GM06990 (cell line): ENCODE measurements at places on chromosomes 1 and 21.
A peak's percentile ranks its signal among the peaks of the same experiment; 100 is the strongest.

- DNase-seq = no peak
Measured at GRCh38 chr1:212021563-212021962, 13.8 kb downstream of the INTS7 start.

- DNase-seq = no peak
Measured at GRCh38 chr1:218664385-218665170, 319.4 kb downstream of the TGFB2 start.

- no peak for DNase-seq
Measured at GRCh38 chr21:39022466-39022862, 160.8 kb downstream of the PSMG1 start.

DNA sequence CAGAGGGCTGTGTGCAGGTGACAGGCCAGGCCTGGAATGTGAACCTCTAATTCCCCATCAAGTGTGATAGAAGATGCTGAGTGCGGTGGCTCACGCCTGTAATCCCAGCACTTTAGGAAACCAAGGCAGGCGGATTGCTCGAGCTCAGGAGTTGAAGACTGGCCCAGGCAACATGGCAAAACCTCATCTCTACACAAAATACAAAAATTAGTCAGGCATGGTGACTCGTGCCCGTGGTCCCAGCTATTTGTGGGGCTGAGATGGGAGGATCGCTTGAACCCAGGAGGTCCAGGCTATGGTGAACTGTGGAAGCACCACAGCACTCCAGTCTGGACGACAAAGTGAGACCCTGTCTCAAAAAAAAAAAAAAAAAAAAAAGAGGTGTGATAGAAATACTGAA, 40.1 kb upstream of the PUM1 start:
- no peak for DNase-seq

- DNase-seq = no peak
Measured at GRCh38 chr1:80534606-80535360, 1266.0 kb upstream of the ADGRL2 start.

DNA sequence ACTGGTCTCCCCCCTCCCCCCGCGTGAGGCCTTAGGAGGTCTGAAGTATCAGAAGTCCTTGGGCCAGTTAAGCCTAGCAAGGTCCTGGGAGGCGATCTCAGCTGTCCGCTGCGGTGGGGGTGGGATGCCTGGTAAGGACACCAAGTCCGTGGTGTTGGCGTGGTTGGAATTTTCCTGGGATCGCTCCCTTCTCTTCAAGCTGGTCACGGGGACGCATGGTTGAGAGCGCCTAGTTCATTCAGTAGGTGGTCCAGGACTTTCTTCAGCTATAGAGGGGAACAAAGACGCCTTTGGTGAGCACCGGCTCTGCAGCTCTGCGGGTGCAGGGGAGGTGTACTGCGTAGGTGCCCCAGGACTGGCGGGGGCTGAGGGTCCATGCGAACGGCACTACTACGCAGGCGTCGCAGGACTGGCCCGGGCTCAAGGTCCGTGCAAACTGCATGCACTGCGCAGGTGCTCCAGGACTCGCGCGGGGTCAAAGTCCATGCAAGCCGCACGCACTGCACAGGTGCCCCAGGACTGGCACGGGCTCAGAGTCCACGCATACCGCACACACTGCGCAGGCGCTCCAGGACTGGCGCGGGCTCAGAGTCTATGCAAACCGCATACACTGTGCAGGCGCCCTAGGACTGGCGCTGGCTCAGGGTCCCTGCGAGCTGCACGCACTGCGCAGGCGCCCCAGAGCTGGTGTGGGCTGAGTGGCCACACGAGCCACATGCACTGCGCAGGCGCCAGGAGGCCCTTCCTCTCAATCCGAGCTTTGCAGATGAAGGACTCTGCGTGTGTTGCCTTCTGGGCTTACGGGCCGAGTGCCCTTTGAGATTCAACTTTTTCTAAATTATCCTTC, 36.6 kb upstream of the HMGN1 start:
- peak; percentile 18 for DNase-seq

GRCh38 chr1:108880850-108881249, 4.1 kb downstream of the GPSM2 start:
- DNase-seq = no peak

GRCh38 chr1:53163291-53163768, 20.9 kb upstream of the SLC1A7 start:
- DNase-seq = no peak

DNA sequence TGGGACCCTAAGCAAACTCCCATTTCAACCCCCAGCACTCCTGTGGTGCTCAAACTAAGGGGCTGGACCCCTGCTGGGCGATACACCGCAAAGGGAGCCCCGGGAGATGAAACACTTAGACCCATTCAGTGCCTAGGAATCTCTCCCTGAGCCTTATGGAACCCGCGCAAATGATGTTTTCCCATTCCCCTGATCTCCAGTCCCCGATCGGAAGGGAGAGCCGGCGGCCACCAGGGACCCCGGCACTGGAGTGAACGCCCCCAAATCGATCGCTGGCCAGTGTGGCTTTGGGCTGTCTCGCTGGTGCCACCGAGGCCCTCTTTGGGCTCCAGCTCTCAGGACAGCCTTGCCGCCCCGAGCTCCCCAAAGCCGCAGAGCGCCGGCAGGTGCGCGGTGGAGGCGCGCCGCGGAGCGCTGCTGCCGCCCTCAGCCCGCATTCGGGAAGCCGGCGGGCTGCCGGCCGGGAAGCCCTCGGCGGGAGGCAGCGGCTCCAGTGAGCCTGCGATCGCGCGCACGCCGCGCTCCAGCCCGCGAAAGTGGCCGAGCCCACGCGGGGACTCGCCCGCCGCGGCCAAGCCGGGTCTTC, 1.1 kb downstream of the PLXNA2 start:
- DNase-seq = peak; percentile 43

GRCh38 chr1:205965036-205965884, 22.0 kb upstream of the SLC26A9 start:
- DNase-seq = no peak

- no peak for DNase-seq
Measured at GRCh38 chr1:54805466-54805865, 4.3 kb upstream of the TTC22 start.

DNA sequence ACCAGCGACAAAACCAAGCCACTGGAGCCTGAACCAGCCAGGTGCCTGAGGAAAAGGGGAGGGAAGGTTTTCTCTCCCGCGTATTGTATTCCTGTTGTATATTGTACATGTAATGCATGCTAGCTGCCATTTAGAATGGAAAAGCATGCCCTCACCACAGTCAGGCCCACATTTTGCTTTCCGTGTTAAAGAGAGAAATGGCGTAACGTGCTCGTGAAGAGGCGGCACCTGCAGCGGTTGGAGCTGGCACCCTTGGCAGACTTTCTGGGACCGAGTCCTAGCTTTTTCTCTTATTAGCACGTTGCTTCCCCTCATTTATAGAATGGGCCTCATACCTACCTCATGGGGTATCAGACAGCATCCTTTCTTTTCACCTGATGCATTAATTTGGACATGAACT, 135.3 kb upstream of the IRF2BP2 start:
- no peak for DNase-seq

DNA sequence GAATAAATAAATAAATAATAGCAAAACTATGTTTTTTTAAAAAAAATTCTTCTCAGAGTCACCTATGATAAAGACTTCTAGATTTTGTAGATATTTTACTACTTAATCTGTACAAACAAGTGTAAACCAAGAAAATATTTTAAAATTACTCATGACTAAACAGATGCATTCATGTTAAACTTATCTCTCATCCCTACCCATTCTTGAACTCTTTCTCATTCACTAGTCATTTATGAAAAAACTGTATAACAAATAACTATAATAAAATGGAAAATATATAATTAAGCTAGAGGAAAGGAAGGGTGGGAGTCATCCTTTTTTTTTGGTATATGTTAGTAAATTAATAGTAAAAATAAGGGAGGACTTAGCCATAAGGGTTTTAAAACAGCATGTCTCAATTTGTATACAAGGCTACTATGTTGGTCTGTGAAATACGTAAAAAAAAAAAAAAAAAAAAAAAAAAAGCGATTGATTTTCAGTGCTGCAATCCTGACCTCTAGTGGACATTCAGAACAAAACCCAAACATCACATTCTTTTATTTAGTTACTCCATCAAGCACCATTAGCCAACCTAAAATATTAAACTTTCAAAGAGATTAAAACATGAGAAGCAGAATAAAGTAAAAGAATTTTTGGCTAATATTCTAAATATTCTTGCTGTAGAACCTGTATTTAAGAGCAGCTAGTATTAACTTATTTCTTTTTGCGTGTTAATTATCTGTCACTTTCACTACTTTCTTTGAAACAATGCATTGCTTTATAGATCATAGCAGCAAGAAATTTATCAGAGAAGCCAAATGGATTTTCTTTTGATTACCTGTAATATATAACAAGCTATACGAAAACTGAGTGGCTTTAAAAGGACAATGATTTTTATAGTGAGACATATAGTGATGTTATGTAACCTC, 255.8 kb upstream of the CACYBP start:
- no peak for DNase-seq

DNA sequence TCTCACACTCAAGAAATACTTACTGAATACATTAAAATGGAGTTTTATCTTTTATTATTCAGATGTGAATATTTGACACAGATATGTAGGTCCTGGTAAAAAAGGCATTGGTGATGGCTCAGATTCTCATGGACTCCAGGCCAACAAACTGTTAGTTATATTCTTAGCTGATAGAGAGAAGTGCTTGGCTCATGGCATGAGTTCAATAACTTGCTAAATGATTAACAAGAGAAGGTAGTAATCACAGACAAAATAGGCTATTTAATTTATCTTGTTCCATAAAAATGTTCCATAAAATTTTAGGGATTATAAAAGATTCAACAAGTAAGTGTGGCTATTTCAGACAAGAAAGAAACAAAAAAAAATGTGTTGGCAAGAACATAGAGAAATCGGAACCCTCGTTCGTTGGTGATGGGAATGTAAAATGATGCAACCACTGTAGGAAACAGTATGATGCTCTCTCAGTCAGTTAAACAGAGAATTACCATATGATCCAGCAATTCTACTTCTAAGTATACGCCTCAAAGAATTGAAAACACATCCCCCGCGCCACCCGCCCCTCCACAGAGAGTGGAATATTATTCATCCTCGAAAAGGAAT, 737.8 kb upstream of the ADAMTS5 start:
- DNase-seq = no peak

GRCh38 chr1:86649618-86650017, 54.8 kb upstream of the SH3GLB1 start:
- no peak for DNase-seq

DNA sequence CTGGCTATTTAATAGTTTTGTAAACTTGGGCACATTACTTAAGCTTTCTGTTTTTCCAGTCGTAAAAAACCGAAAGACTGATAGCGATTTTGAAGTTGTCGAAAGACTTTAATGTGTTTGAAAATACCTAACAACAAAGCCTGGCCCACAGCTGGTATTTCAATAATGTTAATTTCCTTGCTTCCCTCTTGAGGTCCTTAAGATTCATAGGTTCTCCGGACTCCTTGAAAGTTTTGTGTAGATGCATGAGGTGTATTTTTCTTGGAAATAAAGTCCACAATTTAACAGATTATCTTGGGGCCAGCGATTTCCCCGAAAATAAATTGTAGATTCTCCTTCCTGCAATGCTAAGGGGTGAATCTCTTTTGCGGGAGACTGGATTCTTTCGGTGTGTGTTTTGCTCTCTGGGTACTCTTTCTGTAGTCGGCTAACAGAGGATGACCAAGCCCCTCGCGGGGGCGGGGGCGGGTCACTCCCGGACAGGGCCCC, 735 bp upstream of the YTHDF2 start:
- no peak for DNase-seq

- no peak for DNase-seq
Measured at GRCh38 chr1:180916012-180916770, 3.5 kb downstream of the KIAA1614 start.

- DNase-seq = no peak
Measured at GRCh38 chr1:59410457-59410856, 113.6 kb downstream of the FGGY start.

- DNase-seq = no peak
Measured at GRCh38 chr1:217982331-217983050, 302.6 kb upstream of the RRP15 start.

GRCh38 chr1:28886731-28887418, 27.5 kb upstream of the EPB41 start:
- DNase-seq = peak; percentile 93

- DNase-seq = no peak
Measured at GRCh38 chr1:62953633-62954032, 169.7 kb downstream of the ATG4C start.

- no peak for DNase-seq
Measured at GRCh38 chr1:222606757-222607156, 11.1 kb upstream of the MIA3 start.

DNA sequence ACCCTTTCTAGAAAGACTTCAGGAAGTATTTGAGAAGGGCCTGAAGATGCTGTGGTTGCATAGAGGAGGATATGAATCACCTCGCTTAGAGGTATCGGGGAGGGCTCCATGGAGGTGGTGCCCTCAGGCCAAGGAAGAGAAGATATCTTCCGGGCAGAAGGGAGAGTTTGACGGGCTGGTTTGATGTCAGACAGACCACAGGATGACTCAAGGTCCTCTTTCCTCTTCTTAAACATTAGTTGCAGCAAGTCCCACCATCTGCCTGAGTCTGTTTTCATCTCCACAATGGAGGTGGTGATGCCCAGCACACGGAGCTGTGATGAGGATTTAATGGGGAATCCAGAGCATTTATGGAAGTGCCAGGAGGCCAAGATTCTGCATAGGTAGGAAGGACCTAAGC, 25.1 kb upstream of the RUNX3 start:
- no peak for DNase-seq

DNA sequence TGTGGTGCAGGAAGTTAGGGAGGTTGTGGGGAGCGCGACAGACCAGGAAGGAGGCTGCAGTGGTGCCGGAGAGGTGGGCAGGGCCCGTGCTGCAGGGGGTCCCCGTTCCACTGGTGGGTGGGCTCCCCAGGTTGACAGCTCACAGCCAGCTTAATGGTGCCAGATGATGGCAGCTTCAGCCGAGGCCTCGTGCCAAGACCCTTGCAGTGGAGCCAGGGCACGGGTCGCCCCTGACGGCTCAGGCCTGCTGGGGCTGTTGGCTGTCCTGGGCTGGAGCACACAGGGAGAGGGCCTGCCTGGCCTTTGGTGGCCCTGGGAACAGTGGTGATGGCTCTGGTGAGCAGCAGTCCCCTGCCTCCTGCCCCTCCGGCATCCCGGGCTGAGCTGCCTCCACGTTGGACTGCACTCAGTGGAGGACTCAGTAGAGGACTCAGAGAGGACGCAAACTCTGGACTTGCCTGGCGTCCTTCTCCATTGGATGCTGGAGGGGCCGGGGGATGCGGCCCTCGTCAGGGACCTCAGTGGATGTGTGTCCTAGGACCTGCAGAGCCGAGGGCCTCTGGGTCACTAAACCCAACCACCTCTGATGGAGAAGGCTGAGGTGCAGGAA, 46.8 kb upstream of the CCDC27 start:
- no peak for DNase-seq

DNA sequence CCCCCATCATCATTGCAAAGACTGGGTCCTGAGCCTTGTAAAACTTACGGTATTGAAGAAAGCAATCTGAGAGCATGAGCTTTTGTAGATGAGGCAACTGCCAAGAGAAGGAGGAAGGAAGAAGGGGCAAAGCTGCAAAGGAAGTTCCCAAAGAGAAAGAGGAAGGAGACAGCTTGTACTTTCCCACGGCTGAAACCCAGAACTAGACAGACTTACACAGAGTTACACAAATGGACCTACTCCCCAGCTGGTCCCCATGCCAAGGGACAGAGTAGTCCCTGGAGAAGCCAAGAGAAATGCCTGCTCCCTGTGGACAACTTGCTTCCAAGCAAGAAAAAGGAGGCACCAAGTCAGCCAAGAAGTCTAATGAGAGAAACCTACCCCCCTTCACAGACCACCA, 22.6 kb downstream of the SLC5A9 start:
- DNase-seq = no peak

GRCh38 chr1:157359314-157360022, 192.8 kb downstream of the FCRL5 start:
- no peak for DNase-seq
